Upper lobe of right lung (tissue), 1 donor: ENCODE measurements at places on chromosomes 11 and 22.

DNA sequence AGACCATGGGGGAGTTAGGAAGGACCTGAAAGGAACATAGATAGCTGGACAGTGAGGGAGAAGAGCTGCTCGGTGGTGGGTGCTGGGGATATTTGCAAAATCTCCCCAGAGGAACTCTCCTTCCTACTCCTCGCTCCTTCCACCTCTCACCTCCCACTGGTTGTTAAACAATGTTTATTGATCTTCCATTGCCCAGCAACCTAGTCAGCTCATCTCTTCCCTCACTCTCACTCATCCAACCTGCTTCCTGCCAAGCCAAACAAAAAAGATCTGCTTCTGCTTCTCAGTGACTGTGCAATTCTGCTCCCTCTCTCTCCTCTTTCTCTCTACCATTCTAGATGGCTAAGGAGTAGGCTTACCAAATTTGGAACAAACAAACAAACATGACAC is 115.0 kb downstream of the SLC1A2 start:
- no peak overlapping the region for H3K4me3 ChIP-seq
- peak overlapping the region; percentile 80 for H3K27ac ChIP-seq
- H3K4me1 ChIP-seq = peaks cover 25% of the 10 kb centered on the region

- H3K4me3 ChIP-seq = no peak overlapping the region
- DNase-seq = no peak
- no peak overlapping the region for H3K27ac ChIP-seq
- no peaks in the 10 kb centered on the region for H3K4me1 ChIP-seq
- H3K36me3 ChIP-seq = no peaks in the 10 kb centered on the region
- H3K27me3 ChIP-seq = peaks cover 6% of the 10 kb centered on the region
Observed at GRCh38 chr22:35051791-35052190, 14.2 kb upstream of the ISX start.

GRCh38 chr22:28231441-28231840 is 312.4 kb upstream of the PITPNB start:
- no peak overlapping the region for H3K4me3 ChIP-seq
- no peak overlapping the region for H3K27ac ChIP-seq
- H3K4me1 ChIP-seq = peaks cover 20% of the 10 kb centered on the region
- no peaks in the 10 kb centered on the region for H3K36me3 ChIP-seq
- H3K27me3 ChIP-seq = no peaks in the 10 kb centered on the region

GRCh38 chr11:128453444-128454336 is 133.7 kb downstream of the ETS1 start:
- no peak overlapping the region for H3K4me3 ChIP-seq
- H3K27ac ChIP-seq = no peak overlapping the region
- peaks cover 26% of the 10 kb centered on the region for H3K4me1 ChIP-seq
- H3K27me3 ChIP-seq = no peaks in the 10 kb centered on the region

DNA sequence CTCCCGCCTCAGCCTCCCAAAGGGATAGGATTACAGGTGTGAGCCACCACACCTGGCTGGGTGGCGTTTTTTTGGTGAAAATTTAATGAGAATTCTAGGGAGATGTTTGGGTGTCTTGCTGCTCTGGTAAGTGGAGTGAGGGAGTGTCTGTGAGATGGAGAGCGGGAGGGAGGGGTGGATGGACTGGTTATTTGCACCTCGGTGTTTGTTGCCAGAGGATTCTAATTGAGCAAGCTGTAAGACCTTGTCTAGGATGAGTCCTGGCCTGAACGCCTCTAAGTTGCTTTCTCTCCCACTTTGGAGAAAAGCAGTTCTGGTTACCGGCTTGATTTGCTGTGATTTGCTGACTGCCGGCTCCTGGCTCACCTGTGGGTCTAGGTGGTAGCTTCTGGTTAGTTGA is 22.0 kb upstream of the GRAMD4 start:
- no peaks in the 10 kb centered on the region for H3K27me3 ChIP-seq
- H3K27ac ChIP-seq = no peak overlapping the region
- H3K36me3 ChIP-seq = no peaks in the 10 kb centered on the region
- no peak overlapping the region for H3K4me3 ChIP-seq
- DNase-seq = no peak

- no peak overlapping the region for H3K27ac ChIP-seq
- H3K4me3 ChIP-seq = no peak overlapping the region
- H3K27me3 ChIP-seq = no peaks in the 10 kb centered on the region
- no peaks in the 10 kb centered on the region for H3K4me1 ChIP-seq
- no peaks in the 10 kb centered on the region for H3K36me3 ChIP-seq
- no peak for DNase-seq
Observed at GRCh38 chr22:24831687-24832086, 25.7 kb downstream of the SGSM1 start.

- no peak overlapping the region for H3K27ac ChIP-seq
- H3K4me1 ChIP-seq = no peaks in the 10 kb centered on the region
- H3K36me3 ChIP-seq = no peaks in the 10 kb centered on the region
Observed at GRCh38 chr11:8194956-8195355, 26.1 kb upstream of the RIC3 start.

- no peak overlapping the region for H3K27ac ChIP-seq
- H3K4me1 ChIP-seq = peaks cover 3% of the 10 kb centered on the region
- H3K4me3 ChIP-seq = no peak overlapping the region
- no peaks in the 10 kb centered on the region for H3K27me3 ChIP-seq
- DNase-seq = no peak
Observed at GRCh38 chr11:133162227-133162626, 370.1 kb downstream of the OPCML start.

DNA sequence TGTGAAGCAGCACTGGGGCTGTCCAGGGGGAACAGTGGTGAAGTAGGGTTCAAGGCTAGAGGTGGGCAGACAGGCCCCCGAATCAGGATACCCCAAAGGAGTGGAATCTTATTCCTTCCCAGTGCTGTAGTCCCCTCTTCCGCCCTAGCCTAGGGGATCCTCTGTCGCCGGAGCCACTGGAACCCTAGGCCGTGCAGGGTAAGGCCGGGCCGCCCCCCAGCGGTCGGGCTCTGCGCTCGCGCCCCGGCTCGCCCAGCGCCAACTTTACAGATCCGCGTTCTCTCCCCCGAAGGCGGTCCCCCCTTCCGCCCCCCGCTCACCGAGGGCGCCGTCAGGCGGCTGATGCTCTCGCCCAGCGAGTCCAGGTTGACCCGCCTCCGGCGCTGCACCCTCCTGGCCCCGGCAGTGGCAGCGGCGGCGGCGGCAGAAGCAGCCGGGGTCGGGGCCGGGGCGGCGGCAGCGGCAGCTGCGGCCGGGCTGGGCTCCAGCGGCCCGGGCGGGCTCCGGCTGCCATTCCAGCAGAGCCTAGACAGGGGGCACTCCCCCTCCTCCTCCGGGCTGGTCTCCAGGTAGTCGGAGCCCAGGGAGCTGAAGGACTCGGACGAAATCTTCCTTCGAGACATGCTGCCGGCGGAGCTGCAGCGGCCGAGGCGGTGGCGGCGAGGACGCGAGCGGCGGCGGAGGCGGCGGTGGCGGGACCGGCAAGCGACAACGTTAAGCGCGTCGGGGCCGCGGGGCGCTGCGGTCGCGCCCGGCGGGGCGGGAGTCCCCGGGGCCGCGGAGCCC is 650 bp downstream of the GUCY1A2 start:
- no peaks in the 10 kb centered on the region for H3K4me1 ChIP-seq
- peaks cover 32% of the 10 kb centered on the region for H3K27me3 ChIP-seq
- H3K4me3 ChIP-seq = peak overlapping the region; percentile 43
- DNase-seq = peak; percentile 67

GRCh38 chr11:2929950-2930703 is 907 bp upstream of the PHLDA2 start:
- peak; percentile 82 for DNase-seq
- no peaks in the 10 kb centered on the region for H3K36me3 ChIP-seq
- H3K27ac ChIP-seq = peak overlapping the region; percentile 62
- peaks cover 18% of the 10 kb centered on the region for H3K4me1 ChIP-seq

GRCh38 chr11:44382656-44383240 is 72.8 kb upstream of the ALX4 start:
- peaks cover 5% of the 10 kb centered on the region for H3K27me3 ChIP-seq
- DNase-seq = no peak
- no peak overlapping the region for H3K27ac ChIP-seq
- no peaks in the 10 kb centered on the region for H3K36me3 ChIP-seq
- no peaks in the 10 kb centered on the region for H3K4me1 ChIP-seq

DNA sequence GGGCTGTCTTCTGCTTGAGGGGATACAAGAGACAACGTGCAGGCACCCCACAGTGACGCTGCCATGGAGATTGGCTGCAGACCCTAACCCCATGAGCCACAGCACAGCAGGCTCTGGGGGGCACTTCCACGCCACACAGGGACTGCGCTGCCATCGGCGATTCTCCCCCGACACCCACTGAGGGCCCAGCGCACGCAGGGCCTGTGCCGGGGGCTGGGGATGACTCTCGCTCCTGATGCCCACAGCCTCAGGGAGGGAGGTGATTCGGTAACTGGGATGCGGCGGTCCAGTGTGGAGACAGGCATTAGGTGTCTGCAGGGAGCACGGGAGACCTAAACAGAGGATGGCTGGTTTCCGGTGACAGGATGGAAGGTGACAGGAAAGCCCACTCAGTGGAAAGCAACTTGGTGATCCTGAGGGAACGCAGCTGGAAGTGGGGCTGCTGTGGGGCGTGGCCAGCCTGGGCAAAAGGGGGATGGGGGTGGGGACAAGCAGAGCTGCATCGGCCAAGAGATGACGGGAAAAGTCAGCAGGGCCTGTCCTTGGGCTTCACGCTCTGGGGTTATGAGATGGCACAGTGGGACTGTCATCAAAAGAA is 37.7 kb downstream of the EFCAB6 start:
- H3K4me1 ChIP-seq = no peaks in the 10 kb centered on the region
- H3K27me3 ChIP-seq = no peaks in the 10 kb centered on the region
- H3K36me3 ChIP-seq = no peaks in the 10 kb centered on the region
- no peak overlapping the region for H3K27ac ChIP-seq

- no peak overlapping the region for H3K27ac ChIP-seq
- no peaks in the 10 kb centered on the region for H3K27me3 ChIP-seq
- DNase-seq = no peak
- no peak overlapping the region for H3K4me3 ChIP-seq
- H3K36me3 ChIP-seq = no peaks in the 10 kb centered on the region
Observed at GRCh38 chr22:21098099-21098671, 52.4 kb downstream of the LRRC74B start.

- H3K4me1 ChIP-seq = peaks cover 52% of the 10 kb centered on the region
- H3K36me3 ChIP-seq = peaks cover 55% of the 10 kb centered on the region
- H3K4me3 ChIP-seq = no peak overlapping the region
- DNase-seq = no peak
- H3K27me3 ChIP-seq = no peaks in the 10 kb centered on the region
- no peak overlapping the region for H3K27ac ChIP-seq
Observed at GRCh38 chr11:65609229-65609628, 4.8 kb downstream of the MAP3K11 start.

GRCh38 chr11:86018249-86018648 is 50.6 kb downstream of the PICALM start:
- no peak for DNase-seq
- no peak overlapping the region for H3K27ac ChIP-seq
- no peak overlapping the region for H3K4me3 ChIP-seq
- H3K4me1 ChIP-seq = no peaks in the 10 kb centered on the region
- H3K27me3 ChIP-seq = no peaks in the 10 kb centered on the region

DNA sequence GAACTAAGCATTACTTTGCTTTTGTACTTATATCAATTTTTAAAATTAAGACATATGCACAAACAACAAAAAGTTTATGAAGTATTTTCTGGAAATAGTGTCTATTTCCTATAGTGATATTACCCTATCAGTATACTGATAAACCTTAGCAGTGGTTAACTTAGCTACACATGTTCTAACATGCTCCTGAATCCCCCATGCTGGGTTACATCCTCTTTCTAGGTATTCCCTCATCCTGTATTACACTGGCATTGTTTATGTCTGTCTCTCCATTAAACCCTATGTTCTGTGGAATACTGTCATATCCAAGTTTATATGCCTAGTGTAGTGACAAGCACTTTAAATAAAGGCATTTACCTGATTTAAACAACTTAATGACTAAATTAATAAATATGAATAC is 1.8 kb upstream of the FAR1 start:
- H3K4me3 ChIP-seq = no peak overlapping the region
- no peaks in the 10 kb centered on the region for H3K36me3 ChIP-seq
- DNase-seq = no peak

DNA sequence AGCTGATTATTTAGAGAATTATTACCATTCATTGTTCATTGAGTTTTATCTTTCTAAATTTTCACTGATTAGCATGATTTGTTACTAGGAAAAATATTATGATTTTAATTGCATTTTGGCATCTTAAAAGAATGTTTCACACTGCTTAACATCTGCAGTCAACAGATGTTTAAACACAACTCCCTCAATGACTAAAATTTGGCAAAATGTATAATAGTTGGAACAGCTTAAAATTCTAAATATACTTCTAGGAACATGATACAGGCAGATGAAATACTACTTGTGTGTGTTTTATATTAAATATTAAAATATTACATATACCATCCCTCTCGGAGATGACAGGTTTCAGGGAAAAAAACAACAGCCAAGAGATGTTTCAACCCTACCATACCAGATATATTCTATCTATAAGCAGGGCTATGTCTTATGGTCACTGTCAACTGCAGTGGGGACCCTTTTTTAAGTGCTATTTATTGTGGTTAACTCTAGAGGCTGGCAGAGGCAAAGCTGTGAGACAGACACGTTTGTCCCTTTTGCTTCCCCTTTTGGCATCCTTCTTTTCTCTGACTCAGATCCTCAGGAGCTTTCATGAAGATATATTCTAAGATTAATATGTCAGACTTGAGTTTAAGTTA is 81.9 kb downstream of the BDNF start:
- H3K27me3 ChIP-seq = no peaks in the 10 kb centered on the region
- no peaks in the 10 kb centered on the region for H3K4me1 ChIP-seq
- no peak for DNase-seq
- H3K36me3 ChIP-seq = no peaks in the 10 kb centered on the region
- H3K4me3 ChIP-seq = no peak overlapping the region

DNA sequence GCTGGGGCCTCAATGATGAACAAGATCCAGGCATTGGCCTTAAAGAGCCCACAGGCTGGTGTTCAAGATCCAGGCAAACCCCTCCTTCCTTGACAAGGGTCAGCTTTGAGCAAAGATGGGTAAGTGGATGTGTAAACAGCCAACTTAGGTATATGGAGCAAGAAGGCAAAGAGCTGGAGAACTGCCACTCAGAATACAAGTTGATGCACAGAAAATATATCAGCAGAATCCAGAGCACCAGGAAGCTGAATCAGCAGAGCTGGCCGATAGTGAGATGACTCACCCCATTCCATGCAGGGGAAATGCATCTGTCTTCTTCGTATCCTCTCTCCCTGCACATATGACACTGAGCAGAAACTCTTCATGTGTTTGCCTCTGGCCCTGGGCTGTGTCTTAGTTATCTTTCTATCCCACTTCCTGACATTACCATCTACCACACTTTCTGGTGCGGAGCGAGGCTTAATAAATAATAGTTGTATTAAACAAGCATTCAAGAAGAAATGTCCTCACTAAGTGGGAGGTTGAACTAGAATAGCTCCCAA is 57.8 kb downstream of the ENDOD1 start:
- H3K4me3 ChIP-seq = no peak overlapping the region
- no peaks in the 10 kb centered on the region for H3K27me3 ChIP-seq
- no peak overlapping the region for H3K27ac ChIP-seq
- peaks cover 22% of the 10 kb centered on the region for H3K4me1 ChIP-seq
- no peak for DNase-seq
- no peaks in the 10 kb centered on the region for H3K36me3 ChIP-seq
